Central memory CD4-positive, alpha-beta T cell (primary cell): ENCODE measurements at places on chromosomes 3 and 15.

- no peak for DNase-seq
Observed at GRCh38 chr3:35966629-35967464, 327.5 kb downstream of the ARPP21 start.

GRCh38 chr3:97691354-97691753 lies 73.2 kb upstream of the ARL6 start:
- DNase-seq, result no peak

DNA sequence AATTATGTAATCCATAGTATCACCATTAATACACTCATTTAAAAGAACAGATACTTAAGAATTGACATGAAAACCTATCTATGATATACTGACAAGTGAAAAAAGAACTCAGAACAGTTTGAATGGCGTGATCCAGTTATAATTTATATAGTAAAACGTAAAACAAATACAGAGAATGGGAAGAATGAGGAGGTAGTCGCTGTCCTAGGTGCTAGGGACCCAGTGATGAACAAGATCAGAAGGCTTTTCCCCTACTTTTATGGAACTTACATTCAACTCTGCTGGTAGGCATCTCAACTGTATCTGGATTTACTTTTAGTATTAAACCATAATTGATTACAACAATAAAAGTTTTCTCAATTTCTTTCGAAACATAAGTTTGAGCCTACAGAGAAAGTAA lies 31.8 kb downstream of the GSK3B start:
- DNase-seq, result no peak

GRCh38 chr3:134801204-134801958 lies 6.3 kb downstream of the EPHB1 start:
- DNase-seq, result no peak

- no peak for DNase-seq
Observed at GRCh38 chr3:64432870-64433269, 207.6 kb upstream of the PRICKLE2 start.

DNA sequence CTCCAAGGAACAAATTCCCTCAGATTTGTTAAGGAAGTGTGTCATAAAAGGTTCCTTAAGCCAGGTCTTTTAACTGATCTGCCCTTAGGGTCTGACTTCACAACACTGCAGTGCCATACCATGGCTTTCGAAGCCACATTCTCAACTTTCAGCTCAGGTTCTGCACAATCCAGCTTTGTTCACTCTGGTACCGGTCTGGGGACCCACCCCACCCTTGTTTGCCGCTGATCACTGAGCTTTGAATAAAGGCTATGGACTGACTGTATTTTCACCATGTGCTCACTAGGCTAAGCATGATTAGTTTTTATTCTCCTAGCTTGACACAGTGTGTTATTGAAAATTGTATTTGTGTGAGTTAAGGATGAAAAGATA lies 15.9 kb downstream of the SNX1 start:
- no peak for DNase-seq

DNA sequence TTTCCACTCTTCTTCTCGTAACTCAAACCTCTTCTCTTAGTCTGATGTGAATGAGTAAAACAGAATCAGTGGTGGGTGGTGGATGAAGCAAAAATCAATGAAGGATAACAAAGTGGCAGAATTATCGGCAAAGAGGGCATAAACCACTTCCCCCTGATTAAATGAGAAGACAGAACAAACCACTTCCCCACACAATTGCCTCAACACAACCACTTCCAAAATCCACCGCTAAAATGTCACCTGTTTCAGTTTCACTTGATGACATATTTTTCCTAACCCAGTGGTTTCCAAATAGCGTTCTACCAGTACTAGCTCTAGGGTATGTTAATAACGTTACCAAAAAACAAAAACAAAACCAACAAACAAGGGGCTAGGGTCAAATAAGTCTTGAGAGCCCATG lies 478.7 kb upstream of the WNT5A start:
- DNase-seq, result no peak

- DNase-seq, result no peak
Observed at GRCh38 chr3:133209871-133210550, 171.8 kb downstream of the TMEM108 start.

DNA sequence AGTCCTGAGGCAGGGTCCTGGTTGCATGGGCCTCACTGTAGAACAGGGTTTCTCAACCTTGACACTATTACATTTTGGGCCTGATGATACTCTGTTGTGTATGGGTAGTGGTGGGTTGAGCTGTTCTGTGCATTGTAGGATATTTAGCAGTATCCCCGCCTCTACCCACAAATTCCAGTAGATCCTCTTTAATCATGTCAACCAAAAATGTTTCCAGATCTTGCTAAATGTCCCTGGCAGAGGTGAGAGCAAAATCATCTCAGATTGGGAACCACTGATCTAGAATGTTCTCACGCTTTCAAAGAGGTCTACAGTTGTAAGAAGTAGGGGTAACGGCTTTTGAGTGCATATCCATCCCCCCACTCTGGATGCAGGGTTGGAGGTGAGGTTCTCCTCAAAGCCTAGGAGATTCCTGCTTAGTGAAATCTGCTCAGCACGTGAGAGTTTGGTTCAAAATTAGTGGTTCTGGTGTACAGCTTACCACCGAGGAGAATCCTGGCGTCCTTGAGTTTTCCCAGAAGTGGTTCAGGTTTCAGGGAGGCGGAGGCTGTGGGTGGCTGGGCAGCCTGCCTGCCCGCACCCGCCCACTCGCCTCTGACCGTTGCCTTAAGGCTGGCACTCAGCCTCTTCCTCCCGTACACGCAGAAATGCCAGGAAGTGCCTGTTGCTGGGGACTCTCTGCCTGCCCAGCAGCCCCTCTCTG lies 5.3 kb downstream of the ACVR2B start:
- no peak for DNase-seq

GRCh38 chr3:124579641-124580040 lies 150.6 kb upstream of the UMPS start:
- DNase-seq, result no peak

GRCh38 chr3:95751509-95751908 lies 1062.9 kb upstream of the EPHA6 start:
- no peak for DNase-seq

DNA sequence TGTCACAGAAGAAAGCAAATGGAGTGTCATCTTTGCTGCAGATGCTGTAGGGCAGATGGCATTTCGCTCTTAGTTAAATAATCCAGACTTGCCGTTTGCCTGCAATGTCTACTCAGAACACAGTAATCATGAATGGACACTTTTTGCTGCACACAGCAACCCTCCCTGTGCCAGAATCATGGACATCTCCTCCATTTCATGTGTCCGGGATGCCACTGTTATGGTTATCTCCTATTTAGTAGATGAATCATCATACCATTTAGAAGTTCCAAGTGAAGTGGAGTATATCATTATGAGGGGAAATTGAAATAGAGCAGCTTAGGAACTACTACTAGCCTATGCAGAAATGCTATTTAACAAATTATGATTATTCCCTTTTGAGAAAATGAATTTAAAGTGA lies 118.5 kb downstream of the DUT start:
- no peak for DNase-seq

GRCh38 chr15:59550956-59551355 lies 60.6 kb upstream of the GCNT3 start:
- DNase-seq, result no peak

- DNase-seq, result no peak
Observed at GRCh38 chr3:68787106-68787626, 145.2 kb downstream of the TAFA4 start.

- no peak for DNase-seq
Observed at GRCh38 chr15:97517737-97518136, 442.8 kb upstream of the ARRDC4 start.

GRCh38 chr15:35926007-35926380 lies 380.0 kb upstream of the DPH6 start:
- DNase-seq, result no peak

DNA sequence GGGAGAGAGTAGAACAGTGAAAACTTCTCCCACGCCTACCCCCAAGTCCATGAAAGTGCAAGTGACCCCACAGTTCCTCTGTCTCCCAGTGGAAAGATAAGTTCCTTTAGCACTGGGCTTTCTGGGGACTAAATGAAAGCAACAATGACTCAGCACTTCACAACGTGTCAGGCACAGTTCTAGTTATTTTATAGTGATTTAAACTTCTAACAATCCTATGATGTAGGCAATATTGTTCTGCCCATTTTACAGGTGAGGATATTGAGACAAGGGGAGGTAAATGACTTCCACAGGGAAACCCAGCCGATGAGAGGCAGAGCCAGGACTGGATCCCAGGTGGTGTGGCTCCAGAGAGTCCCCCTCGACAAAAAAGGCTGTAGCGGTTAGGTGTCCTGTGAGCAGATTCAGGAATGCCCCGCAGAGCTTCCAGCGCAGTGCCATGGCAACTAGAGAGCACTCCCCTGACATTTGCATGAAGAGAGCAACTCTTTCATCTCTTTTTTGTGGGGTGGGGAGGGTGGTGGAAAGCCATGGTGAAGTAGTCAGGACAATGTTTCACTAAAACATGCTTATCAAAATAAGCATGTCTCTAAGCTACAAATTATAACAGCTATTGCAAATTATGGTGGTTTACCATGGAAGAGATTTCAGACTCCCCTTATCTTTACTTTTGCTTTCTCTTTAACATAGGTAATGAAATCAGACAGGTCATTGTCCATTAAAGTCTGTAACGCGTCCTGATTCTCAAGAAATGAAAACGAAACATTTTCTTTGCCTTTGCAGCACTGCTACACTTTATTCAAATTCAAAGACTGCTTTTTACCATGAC lies 62.1 kb downstream of the NR2F2 start:
- DNase-seq, result no peak

- DNase-seq, result no peak
Observed at GRCh38 chr3:134840459-134840858, 45.4 kb downstream of the EPHB1 start.

GRCh38 chr3:17357035-17357710 lies 385.3 kb downstream of the TBC1D5 start:
- DNase-seq, result no peak

DNA sequence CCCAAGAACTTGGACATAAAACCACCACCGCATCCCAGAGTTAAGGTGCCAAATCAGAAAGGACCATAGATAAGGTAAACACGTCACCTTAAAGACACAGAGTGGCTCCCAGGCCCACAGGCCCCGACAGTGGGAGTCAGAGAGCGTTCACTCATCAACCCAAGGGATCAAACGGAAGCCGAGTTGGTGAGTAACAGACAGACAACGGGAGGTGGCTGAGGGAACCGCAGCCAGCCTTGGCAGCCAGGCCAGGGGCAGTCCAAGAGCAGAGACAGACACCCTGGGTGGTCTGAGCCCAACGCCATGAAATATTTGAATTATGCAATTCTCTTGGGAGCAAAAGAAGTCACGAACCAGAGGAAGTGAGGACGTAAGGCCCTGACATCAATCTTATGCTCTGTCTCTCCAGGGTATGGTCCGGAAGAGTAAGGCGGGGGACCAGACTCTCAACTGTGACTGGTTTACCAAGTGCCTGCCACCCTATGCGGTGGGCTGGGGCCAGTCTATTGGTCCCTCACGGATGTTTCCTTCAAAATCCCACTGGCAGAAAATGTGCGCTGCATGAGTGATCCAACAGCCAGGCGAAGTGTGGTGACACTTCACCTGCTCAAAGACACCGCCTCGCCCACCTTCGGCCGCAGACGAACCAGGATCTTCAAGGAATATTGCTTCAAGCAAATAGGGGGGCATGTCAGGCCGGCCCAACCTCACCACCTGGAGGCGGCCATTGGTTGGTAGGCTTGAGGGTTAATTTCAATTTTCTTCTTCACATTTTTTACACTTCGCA lies 34.3 kb downstream of the TMEM44 start:
- no peak for DNase-seq

DNA sequence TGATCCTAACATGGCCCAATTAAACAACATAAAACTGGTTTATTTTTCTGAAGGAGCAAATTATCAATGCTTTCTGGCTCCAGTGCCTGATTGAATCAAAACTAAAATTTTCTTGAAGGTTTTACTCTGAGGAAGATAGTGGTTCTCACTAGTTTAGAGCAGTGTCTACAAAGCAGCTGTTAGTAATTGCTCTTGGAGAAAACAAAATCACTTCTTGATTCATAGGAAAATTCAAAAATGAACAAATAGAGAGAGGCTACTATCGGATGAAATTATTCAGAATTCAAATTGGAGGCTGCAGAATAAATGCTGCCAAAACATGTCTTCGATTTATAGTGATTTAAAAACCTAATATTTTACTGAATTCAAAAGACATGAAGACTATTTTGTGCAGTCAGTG lies 15.1 kb upstream of the RIOX2 start:
- DNase-seq, result no peak

GRCh38 chr3:131223373-131224289 lies 157.9 kb upstream of the NUDT16 start:
- DNase-seq, result no peak

DNA sequence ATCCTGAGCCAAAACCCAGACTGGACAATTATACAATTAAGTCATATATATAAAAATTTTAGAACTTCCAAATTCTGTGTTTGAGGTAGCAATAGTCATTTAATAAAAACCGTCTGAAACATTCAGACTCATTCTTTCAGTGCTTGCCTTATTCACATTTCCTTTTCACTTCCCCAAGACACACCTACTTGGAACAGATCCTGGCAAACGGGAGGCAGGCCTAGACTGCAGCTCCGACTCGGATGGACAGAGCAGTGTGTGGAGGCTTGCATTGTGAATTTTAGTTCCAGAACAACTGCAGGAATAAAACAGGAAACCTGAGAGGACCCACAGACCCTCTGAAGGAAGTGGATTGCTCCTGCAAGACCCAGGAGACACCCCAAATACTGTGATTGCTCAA lies 341.4 kb downstream of the CNTN3 start:
- no peak for DNase-seq

GRCh38 chr3:41044523-41044922 lies 154.8 kb upstream of the CTNNB1 start:
- DNase-seq, result no peak

- no peak for DNase-seq
Observed at GRCh38 chr15:38195191-38195901, 57.3 kb upstream of the SPRED1 start.

DNA sequence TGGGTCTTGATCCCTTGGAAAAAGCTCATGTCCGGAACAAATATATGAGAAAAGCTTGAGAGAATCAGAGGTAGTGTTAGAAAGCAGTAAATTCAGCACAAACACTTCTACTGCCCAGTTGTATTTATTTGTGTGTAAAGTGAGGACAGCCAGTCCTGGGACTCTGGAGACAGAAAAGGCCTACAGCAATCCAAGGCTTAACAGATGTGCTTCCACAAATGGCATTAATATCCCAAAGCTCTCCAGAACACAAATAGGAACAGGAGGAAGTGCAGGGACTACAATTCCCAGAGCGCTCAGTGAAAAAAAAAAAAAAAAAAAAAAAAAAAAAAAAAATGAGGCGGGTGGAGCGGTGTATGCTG lies 390 bp upstream of the AP2M1 start:
- no peak for DNase-seq
